ENCODE measurements at places on chromosomes 3 and 15.

DNA sequence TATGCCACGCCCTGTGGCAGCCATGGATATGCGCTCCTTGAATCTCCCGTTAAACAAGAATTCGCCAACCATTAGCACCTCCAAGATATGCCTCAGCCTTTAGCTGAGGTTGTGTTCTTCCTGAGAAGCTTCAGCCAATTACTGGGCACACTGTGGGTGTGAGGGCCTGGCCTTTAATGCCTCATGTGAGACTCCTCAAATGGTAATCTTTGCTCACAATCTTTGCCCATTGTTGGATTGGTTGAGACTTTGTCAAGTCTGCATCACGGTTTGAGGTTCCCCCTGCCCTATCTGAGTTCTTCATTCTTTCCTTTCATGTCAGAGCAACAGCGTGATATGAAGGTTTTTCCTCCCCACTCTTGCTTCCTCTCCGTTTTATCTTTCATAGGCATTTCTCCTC, 108.1 kb upstream of the CCDC54 start:
- no peak for DNase-seq

GRCh38 chr15:25381579-25381978, 57.2 kb downstream of the UBE3A start:
- DNase-seq, result no peak

DNA sequence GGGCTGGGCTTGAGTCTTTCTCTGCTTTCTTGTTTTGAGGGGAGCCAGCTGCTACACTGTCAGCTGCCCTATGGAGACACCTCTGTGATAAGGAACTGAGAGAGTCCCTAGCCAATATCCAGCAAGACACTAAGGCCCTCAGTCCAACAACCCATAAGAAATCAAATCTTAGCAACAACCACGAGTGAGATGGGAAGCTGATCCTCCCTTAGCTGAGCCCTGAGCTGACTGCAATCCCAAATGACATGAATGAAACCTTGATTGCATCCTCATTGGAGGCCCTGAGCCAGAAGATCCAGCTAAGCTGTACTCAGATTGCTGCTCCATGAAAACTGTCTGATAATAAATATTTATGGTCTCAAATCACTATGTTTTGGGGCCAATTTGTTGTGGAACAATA, 302.1 kb upstream of the MME start:
- DNase-seq, result no peak

GRCh38 chr3:356952-357351, 160.4 kb downstream of the CHL1 start:
- DNase-seq, result no peak

DNA sequence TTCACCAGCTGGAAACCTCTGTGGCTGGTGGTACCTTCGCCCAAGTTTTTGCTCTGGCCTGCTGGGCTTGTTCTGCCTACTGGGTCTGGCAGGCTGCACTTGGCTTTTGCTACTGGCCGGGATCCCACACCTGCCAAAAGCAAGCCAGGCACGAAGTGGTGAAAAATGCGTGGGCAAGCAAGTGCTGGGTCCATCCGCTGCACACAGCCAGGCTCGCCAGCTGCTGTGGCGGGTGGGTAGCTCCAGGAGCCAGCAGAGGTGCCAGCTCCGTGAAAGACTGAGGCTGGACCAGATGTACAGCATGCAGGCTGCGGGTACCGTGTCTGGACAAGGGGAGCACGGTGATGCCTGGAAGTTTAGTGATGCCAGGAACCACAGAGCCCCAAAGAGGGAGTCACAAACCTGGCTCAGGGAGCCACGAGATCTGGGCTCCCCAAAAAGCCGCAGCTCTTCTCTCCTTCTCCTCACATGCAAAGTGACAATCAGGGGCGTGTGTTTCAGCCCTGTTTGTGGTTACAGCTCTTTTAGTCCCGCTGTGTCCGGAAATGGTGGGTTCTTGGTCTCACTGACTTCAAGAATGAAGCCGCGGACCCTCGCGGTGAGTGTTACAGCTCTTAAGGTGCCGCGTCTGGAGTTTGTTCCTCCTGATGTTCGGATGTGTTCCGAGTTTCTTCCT, 1455.6 kb upstream of the GBE1 start:
- no peak for DNase-seq

- no peak for DNase-seq
These were observed 478 bp downstream of the BNC1 start for GRCh38 chr15:83283813-83284558.

GRCh38 chr15:99095626-99096025, 9.3 kb upstream of the SYNM start:
- DNase-seq, result no peak

DNA sequence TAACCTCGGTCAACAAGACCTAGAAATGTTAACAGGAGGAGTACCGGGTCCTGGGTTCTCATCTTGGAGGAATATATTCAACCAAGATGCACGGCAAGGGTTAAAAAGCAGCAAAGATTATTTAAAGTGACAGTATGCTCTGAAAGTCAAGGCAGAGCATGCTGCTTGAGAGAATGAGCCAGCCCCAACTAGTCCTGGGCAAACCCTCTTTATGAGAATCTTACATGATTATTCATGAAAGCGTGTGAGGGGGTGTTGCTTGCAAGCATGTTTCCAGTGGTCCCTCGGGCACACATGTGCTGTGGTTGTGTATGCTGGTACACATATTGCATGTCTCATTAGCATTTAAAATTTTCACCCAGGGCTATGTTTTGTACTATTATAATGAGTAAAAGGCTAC, 1445.6 kb downstream of the SI start:
- no peak for DNase-seq

DNA sequence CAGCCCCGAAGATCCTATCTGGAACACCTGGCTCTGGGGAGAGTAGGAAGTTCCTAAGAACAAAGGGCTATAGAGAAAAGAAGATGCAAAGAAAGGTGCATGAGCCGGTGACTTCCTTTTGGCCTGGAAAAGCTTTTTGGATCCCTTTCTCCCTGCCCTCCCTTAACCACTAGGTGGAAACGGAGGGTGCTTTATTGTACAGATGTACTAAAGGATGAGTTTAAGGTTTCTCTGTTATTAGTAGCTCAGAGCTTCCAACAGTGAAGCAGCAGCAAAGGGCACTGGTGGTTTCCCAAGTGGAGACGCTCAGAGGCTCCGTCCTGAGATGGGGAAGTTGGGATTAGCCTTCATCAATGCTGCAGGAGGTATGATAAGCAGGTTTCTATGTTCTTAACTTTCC, 5.9 kb upstream of the ADGRG7 start:
- DNase-seq, result no peak

DNA sequence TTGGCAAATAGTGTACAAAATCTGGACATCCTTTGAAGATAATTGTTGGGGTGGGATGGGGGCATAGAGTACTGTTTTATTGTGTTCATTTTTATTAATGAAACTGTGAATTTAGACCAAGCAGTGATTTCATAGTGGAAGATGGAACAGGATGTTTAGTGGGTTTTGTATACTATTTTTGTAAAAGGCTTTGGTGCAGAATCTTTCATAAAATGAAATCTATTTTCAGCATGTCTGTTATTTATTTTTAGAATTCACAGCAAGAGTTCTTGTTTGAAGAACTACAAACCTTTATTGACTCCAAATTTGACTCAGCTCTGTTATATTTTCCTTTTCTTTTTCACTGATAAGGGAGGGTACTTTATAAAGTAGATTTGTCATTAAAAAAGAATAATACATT, 145.4 kb downstream of the AKAP13 start:
- DNase-seq, result no peak

- DNase-seq, result no peak
These were observed 92.1 kb downstream of the HHLA2 start for GRCh38 chr3:108388136-108389132.

DNA sequence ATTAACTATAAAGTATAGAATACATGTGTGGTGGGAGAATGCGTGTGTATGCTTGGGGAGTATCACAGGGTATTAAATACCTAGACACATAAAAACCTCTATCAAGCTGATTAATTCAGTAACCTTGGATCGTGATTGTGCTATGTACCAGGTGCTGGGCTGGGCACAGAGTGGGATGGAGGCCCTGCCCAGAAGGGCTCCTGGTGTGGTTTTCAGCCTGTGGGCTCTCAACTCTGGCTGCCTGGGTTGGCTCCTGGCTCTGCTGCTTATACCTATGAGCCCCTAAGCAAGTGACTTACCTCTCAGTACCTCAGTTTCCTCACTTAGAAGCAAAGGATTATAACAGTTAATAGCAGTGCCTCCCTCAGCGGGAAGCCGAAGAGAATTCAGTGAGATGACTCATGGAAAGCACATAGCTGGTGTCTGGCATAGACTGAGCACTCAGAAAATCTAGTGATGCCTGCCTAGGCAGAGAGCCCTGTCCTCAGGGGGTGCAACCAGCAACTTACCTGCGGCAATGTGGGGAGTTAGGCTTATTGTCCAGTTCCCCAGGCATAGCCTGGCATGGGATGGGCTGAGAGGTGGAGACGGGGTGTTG, 90.6 kb upstream of the MYZAP start:
- DNase-seq, result no peak

DNA sequence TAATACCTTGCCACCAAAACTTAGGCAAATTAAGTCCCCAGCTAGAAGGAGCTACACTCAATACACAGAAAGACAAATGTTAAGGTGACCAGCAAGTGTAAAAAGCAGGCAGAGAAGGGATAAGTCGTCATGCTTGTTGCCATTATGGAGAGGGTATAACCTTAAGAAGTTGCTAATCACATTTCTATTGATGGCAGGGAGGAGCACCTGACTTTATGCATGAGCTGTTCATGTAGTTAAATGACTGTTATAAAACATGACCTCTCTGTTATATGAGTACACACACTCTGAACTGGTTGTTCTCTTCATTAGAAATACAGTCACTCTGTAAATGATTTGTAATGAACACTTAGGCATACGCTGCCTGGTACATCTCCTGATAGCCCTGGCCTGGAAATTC, 6.6 kb upstream of the CCNL1 start:
- DNase-seq, result no peak

DNA sequence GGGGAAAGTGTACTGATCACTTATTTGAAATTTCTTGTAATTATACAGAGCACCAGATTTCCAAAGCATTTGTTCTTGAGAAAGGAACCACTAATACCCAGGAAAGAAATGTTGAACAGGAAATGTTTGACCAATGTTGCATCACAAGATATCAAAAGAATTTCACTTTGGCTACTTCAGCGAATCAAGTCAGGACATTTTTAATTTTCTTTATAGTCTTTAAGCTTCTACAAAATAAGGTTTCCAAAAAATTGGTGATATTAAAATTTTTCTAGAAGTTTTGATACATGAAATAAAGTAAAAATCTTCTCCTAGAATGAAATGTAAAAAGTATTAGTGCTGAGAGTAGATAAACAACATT, 421.9 kb downstream of the MECOM start:
- DNase-seq, result no peak

- no peak for DNase-seq
These were observed 29.5 kb downstream of the EHD4 start for GRCh38 chr15:41942886-41943285.

GRCh38 chr15:67746450-67746849, 78.9 kb upstream of the SKOR1 start:
- no peak for DNase-seq

GRCh38 chr15:45790325-45790943, 155.6 kb downstream of the SQOR start:
- DNase-seq, result no peak

DNA sequence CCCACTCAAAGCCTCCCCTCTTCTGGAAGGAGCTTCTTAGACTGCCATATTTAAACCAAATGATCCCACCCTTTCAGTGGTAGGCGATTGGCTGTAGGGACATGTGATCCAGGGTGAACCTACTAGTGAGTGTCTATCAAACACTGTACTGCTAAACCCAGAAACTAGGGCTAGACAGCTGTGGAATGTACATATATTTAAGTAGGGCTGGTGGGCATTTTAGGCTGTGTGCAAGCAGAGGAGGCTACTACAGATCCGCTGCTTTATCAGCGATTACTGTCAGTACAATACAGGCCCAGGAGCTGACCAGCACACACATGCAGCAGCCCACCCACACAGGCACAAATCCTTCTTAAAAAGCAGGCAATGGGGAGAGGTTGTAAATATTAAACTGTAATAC, 15.4 kb upstream of the LARP6 start:
- DNase-seq, result no peak

- no peak for DNase-seq
These were observed 84.3 kb downstream of the HERC1 start for GRCh38 chr15:63749330-63749942.

- DNase-seq, result no peak
These were observed 3.9 kb upstream of the PLCH1 start for GRCh38 chr3:155748611-155749365.

- no peak for DNase-seq
These were observed 47.9 kb downstream of the ATP2C1 start for GRCh38 chr3:130941793-130942192.

GRCh38 chr3:9153904-9154619, 95.4 kb downstream of the SRGAP3 start:
- DNase-seq, result no peak

GRCh38 chr15:46091860-46092450, 457.1 kb downstream of the SQOR start:
- no peak for DNase-seq

DNA sequence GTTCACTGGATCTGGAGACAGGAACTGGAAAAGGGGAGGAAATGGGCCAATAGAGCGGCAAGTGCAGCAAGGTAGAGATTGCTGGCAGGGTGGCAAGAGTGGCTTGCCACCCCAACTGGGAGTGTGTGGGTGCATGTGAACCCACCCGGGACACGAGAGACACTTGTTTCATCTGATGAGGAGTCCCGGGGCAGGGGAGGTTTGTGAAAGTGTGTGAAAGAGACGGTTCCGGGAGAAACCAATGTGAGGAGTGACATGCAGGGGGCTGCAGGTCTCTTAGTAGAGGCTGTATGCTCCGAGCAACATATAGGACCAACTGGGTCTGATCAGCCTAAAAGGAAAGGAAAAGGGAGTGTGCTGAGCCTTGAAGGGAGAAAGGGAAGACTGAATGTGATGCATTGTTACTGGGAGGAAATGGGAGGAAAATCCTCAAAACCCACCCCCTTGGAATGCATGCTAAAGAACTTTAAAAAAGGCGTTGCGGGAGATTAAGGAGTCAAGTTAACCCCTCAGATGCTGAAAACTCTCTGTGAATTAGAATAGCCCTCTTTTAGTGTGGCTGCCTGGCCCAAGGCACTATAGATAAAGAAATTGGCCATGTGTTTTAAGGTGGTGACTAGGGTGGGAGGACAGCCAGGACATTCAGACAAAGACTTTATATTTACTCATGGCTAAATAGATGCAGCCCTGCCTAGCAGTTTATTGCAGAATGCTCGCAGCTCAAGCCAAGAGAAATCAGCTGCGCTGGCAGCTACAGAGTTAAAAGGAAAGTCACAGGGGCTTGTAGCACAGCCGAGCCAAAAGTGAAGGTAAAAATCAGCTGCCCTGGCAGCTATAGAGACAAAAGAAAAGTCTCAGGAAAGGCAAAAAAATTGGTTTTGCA, 9.1 kb upstream of the SLC9C1 start:
- no peak for DNase-seq

DNA sequence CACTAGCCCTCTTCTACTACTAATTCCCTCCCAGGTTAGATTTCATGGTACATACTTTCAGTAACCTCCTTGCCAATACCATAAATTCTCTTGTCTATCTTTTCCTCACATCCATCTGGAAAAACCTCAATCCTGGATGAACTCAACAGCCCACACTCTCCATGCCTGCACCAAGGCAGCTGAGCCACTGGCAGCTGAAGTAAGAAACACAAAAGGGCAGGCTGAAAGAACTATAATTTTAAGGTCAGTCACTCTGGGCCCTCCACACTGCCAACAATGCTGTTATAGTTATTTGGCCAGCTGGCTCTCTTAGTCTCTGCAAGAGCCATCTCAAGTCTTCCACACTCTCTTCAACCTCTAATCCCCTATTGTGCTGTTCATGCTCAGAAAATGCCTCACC, 15.1 kb upstream of the TIPARP start:
- DNase-seq, result no peak

GRCh38 chr15:79028411-79028964, 62.1 kb downstream of the RASGRF1 start:
- DNase-seq, result no peak
